Spleen (tissue), 13 donors: ENCODE measurements at places on chromosomes 5 and 9.

DNA sequence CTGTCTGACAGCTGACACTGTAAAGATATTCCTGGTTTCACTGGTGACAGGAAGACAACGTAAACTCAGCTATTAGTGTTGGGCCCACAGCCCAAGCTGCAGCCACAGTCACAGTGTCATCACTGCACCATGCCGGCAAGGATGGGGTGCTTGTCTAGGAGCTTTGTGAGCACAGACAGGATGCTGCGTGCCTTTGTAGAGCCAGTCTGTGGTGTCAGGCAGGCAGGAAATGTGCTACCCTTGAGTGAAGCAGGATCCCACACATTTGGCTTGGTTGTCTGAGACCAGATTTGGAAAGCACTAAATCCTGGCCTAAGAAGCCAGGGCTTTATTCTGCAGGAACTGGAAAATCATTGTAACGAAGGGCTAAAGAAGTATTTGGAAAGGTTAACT lies 121.6 kb upstream of the ADAMTS16 start:
- DNase-seq, result no peak

GRCh38 chr9:76759732-76760131 lies 4.5 kb upstream of the PCA3 start:
- DNase-seq, result peak; percentile 74

DNA sequence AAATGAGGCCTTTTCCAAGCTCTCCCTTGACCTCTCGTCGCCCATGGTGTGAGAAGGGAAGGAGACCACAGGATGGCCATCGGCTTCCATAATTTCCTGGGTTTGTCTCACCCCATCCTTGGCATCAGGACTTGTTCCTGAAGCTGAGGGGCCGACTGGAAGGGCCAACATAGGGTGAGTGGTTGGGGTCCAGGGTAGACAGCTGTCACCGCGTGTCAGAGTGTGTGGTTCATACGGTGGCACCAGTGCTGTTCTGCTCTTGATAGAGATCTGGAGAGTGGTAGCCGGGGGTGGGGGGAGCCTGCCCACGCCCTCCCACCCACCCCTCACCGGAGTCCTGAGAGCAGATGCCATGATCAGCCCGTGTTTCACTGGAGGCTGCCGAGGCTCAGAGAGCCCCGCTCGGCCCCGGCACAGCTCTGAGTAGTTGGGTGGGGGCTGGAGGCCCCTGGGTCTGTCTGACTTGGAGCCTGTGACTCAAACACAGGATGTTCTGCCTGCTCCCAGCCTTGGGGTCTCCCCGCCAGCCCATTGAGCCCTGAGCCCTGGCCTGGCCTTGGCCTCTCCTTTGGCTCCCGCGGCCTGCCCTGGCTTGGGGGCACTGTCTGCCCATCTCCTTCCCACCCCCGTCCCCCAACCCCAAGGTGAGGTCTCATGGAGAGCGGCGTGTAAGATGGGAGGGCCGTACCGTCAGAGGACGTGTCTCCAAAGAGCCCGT lies 53.1 kb upstream of the IER5L start:
- DNase-seq, result peak; percentile 49

GRCh38 chr5:150146862-150147601 lies 8.6 kb downstream of the PDGFRB start:
- no peak for DNase-seq

DNA sequence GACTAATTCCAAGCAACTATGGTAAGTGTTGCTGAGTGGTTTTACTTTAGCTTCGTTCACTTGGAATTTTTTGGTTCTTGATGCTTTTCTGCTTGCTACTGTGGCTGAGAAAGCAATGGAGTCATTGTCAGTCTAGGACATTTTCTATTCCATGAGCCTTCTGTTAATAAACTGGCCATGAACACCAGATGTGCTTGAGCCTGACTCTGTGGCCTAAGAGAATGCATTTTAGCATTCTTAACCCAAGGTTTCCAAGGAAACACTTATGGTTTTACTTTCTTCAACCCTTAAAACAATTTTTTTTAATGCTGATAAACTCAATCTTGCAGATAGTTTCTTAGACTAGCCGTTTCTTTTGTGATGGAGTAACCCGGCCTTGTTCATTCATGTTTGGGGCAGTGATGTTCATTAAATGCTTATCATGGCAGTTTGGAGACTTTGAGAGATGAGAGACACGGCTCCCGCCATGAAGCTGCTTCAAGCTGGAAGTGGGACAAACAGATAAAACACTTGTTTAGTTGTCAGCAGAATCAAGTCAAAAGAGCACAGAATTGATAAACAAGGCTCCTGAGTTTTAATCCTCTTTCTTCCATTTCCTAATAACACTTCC lies 42.4 kb downstream of the OSTF1 start:
- no peak for DNase-seq

- no peak for DNase-seq
These were observed 73.9 kb upstream of the EFNA5 start for GRCh38 chr5:107744418-107745330.

GRCh38 chr5:1751026-1751863 lies 48.4 kb downstream of the MRPL36 start:
- peak; percentile 63 for DNase-seq

DNA sequence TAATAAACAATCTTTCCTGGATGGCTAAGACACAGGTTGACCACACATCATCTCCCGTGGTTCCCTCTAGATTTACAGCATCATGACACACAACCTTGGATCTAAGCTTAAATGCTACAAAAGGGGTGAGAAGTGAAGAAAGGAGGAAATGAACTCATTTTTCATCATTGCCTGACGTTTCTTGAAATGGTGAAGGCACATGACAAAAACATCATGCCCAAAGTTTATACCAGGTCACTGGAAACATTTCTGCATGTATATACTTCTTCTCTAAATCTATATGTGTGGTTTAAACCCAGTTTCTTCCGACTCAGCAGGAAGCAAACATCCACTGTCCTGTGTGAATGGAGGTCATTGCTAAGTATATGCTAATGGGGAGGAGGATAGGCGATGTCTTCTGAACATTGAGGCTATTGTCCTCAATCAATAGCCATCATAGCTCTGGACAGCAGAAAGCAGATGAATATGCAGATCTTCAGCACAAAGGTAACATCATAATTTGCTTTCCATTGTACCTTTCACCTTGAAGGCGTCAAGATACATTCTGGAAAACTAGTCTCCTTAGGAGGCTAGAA lies 137.4 kb downstream of the MED27 start:
- no peak for DNase-seq

DNA sequence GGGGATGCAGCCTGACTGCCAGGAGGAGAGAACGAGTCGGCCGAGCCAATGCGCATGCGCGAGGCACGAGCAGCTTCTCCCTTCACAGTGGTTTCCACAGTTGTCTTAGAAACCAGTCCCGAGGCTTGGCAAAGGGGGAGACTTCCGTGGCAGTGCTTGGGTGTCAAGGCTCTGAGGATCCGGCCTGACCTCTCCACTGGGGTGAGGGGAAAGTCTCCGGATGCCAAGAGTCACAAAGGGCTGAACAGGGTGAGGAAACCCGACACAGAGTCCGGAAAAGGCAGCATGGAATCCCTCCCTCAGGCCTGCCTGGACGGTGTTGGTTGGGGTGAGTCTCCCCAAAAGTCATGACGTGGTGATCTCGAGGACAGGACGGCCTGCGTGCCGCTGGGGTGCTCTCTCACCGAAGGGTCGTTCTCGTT lies 475.5 kb downstream of the SPATA31A7 start:
- peak; percentile 46 for DNase-seq

GRCh38 chr9:129880654-129881546 lies 45.6 kb downstream of the USP20 start:
- peak; percentile 76 for DNase-seq

GRCh38 chr9:119284118-119284517 lies 85.1 kb downstream of the BRINP1 start:
- DNase-seq, result no peak

GRCh38 chr9:121637713-121638220 lies 13.7 kb upstream of the DAB2IP start:
- no peak for DNase-seq

GRCh38 chr9:81666123-81666522 lies 23.2 kb downstream of the TLE1 start:
- no peak for DNase-seq

DNA sequence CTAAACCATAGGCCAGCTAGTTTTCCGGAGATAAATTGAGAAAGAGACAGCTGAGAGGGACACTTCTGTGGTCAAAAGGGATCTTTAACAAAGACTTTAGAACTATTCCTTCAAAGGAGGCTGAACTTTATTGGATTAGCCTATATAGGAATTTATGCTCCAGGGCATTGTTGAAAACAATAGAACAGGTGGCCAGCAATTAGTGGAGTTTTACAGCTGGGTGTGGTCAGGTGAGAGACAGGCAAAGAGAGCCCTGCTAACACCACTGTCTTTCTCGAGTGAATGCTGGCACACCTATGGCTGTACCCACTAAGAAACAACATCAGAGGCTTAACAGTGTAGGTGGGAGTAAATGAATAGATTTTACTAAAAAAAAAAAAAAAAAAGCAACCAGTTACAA lies 16.7 kb upstream of the TLR4 start:
- no peak for DNase-seq

DNA sequence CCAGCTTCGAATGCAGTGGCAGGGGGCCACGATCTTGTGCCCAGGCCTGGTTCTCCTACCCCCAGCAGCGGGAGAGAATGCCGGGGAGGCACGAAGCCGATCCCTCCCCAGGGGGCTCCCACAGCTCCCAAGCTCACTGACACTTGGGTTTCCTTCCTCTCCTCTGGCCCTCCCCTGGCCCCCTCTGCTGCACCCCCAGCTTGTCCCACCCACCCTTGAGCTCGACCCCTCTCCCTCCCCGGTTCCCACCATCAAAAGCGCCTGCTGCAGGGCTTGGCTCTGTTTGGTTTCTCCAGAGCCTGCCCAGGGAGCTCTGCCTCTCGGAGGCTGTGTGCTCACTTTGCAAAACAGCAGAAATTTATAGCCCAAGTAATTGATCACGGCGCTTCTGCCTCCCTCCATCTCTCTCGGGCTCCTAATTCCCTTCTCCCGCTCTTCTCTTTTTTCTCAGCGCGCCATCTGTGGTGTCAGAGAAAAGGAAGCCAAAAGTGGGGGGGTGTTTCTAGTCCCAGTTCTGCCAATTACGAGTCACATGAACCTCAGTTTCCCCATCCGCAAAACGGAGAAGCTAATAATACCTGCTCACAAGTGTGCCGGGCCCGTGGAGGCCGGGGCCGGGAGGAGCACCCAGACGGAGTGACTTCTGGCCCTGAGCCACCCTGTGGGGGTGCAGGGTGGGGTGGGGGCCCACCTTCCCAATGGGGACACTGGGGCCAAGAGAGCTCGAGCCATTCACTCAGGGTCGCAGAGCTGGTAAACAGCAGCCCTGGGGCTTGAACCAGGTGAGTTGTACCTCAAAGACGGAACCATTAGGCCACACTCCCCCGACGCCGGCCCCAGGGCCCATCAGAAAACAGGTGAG lies 141.2 kb upstream of the IER5L start:
- DNase-seq, result peak; percentile 67

GRCh38 chr5:2582106-2582505 lies 169.4 kb downstream of the IRX2 start:
- DNase-seq, result no peak

DNA sequence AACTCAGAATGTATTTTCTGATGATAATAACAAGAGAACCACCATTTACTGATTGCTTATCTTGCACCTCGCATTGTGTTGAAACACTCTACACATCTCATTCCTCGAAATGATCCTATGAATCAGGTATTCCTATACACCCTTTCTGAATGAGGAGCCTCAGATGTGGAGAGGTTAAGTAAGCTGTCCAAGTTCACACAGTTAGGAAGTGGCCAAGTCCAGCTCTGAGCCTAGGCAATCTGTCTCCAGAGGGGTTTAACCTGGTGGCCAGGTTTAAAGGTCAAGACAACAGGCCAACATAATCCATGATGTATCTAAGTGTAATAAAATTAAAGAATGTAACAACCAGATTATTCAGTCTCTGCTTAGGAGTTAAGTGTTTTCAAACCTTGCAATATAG lies 12.9 kb downstream of the FAM169A start:
- no peak for DNase-seq

DNA sequence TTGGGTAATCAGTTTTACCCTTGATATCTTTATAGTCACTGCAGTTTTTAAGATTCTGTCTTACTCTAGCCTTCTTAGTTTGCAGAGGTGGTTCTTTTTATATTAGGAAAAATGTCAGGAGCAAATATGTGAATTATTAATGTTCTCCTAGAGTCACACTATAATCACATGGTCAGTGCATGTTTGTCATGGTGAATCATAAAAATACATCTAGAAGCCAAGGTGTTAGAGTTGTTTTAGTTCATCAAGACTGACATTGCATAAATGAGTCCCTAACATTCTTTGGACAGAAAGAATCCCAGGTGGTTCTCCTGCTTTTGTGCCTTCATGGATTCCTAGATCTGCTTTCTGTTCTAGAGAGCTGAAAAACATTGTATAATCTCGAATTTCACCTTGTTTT lies 22.9 kb downstream of the ATG10 start:
- no peak for DNase-seq

GRCh38 chr5:176862330-176862995 lies 36.7 kb downstream of the HK3 start:
- DNase-seq, result no peak

DNA sequence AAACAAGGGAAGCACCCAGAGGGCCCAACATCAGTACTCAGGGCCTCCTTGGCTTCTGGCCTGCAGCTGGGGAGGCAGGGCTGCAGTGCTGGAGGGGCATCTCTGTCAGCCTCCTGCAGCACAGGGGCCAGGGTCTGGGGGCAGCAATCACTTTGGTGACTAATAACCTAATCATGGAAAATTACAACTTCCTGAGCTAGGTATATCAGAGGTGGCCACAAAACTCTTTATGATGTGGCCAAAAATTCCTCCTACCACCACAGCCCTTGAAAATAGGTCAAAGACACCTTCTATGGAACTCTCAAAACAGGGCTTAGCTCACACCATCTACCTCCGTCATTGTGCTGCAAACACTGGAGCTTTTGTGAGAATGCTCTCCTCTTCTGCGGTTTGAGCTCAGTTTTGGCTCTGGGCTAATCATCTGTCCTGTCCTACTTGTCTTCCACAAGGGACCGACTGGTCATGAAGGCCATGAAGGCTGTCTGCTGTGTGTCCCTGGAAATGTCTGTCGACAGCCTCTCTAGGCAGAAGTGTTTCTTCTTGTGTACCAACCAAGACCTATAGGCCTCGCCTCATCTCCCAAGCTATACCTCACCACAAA lies 28.6 kb downstream of the CSF2 start:
- peak; percentile 71 for DNase-seq

DNA sequence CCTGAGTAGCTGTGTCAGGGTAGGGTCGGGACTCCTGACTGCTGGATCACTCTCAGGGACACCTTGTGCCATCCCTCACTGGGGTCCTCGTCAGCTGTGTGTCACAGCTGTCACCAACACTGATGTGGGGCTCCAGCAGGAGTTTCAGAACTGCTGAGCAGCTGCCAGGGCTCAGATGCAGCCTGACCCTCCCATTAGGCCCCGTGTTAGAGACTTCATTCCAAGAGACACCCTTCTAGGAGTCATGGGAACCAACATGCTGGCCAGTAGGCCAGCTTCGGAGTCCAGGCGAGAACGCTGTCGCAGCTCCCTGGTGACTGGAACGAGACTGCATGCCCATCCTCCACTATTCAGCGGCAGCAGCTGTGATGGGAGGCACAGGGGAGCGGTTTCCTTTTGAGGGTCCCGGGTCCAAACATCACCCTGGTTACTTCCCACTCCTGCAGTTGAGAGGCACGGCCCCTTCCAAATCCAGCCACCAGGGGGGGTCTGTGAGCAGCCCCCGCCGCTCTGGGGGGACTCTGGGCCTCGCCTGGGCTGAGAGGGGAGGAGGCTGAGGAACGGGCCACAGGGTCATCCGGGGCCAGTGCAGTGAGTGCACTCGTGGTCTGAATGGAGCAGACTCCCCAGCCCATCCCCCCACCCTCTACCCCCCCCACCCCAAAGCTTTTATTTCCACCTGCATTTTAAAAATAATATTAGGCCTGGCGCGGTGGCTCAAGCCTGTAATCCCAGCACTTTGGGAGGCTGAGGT lies 12.6 kb upstream of the TCF7 start:
- DNase-seq, result peak; percentile 94
